ENCODE measurements at places on chromosomes 11 and 22.

DNA sequence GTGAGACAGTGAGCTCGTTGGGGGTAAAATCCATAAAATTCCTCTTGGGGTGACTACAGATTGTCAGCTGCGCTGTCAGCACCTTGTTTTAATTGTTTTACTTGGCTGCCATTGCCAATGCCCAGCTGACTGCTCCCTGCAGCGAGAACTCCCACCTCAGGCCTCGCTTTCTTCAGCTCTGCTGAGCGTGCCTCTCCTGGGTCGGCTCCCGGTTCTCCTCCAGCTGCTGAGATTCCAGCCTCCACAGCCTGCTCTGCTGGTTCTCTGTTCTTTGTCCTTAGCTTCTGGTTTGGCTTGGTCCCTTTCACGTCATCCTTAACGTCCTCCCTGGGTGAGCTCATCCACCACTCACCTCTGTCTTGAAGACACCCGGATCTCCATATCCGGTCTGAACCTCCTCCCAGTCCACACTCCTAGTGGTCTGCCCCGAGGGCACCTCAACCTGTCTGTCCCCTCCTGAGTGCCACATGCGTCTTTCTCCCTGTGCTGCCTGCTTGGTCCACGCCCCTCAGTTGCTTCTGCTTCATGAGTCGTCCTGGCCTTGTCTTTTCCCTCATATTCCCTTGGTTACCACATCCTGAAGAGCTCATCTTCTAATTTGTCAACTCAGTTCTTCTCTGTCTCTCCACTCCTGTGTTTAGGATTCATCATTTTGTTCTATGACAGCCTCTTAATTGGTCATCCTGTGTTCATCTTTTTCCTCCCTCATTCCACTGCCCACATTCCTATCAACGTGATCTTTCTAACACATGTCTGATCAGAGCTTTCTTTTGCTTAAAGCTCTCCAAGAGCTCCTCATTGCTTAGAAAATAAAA is 35.6 kb downstream of the BMAL1 start:
- DNase-seq, result no peak

DNA sequence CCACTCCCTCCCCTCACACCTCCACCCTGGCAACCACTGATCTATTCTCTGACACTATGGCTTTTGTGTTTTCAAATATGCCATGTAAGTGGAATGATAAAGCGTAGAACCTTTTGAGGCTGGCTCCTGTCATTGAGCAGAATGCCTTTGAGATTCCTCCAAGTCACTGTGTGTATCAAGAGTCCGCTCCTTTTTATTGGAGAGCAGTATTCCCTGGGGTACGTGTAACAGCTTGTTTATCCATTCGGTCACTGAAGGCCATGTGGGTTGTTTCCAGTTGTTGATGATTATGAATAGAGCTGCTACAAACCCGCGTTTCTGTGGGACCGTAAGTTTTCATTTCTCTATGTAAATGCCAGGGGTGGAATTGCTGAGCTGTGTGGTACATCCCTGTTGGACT is 10.3 kb downstream of the TP53I11 start:
- DNase-seq, result no peak

DNA sequence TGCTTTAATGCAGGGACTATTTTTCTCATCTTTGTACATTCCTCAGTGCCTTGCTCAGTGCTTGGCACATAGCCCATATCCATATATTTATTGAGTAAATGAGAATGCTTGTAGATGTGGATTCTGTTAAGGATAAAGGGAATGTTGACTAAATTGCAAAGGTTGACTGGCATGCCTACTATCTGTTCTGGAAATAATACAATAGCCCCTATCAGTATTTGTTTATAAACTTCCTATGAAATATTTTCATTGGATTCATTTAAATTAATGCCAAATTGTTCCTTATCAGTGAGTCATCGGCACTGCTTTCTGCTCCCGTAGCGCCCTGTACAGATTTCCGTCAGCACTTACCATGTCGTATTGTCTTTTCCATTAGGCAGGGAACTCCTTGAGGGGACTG is 8.0 kb downstream of the RNF121 start:
- no peak for DNase-seq

DNA sequence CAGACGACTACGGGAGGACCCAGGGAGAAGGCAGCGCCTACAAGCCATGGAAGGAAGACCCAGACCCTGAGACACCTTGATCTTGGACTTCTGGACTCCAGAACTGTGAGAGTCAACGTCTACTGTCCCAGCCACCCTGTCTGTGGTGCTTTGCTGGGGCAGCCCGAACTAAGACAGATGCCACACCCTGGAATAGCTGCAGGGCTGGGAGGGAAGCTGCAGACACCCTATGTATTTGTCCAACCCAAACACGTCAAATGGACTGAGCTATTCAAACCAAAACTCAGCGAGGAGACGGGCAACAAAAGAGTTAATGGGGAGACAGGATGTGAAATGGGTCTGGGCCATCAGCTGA is 169.3 kb downstream of the CTTN start:
- DNase-seq, result no peak

DNA sequence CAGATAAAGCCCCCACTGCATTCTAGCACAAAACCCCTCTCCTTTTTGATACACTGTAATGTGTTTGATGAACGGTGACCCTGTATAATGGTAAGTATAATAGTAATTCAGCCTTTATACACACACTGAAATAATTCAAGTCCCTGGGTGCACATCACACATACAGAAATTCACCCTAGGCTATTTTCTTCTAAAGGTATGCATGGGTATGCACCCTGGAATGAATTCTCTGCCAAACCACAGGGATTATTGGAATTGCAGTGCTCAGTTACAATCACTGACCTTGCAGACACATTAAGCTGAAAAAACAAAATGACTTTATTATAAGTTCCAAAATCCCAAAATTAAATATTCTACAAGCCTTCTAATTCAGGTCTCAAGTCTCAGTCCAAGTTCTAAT is 245.9 kb upstream of the FAT3 start:
- DNase-seq, result no peak

DNA sequence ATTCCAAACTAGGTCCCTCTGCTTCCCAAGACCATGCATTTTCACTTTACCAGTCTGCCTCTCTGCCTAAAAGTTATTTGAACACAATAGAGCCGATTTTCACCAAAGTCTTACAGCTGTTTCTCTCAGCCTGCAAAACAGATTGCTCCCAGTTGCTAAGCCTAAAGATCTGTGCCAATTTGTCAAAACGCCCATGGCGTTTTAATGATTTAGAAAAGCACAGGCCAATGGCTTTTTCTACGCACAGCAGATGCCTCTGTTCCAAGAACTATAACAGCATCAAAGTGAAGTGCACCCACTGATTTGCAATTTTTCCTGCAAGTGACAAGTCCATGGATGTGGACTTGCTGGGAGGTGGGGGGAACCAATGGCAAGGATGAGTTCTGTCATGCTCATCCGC is 173.9 kb upstream of the SYN3 start:
- DNase-seq, result no peak

GRCh38 chr11:1391165-1392075 is 1.7 kb downstream of the BRSK2 start:
- no peak for DNase-seq

DNA sequence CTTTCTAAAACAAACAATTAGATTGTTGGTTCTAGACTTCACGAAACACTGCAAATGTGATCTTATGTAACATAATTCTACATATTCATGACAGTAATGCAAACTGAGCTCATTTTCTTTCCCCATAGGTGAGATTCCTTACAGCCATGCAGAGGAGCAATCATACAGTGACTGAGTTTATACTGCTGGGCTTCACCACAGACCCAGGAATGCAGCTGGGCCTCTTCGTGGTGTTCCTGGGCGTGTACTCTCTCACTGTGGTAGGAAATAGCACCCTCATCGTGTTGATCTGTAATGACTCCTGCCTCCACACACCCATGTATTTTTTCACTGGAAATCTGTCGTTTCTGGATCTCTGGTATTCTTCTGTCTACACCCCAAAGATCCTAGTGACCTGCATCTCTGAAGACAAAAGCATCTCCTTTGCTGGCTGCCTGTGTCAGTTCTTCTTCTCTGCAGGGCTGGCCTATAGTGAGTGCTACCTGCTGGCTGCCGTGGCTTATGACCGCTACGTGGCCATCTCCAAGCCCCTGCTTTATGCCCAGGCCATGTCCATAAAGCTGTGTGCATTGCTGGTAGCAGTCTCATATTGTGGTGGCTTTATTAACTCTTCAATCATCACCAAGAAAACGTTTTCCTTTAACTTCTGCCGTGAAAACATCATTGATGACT is 1.5 kb downstream of the OR9G1 start:
- DNase-seq, result no peak

- DNase-seq, result no peak
Observed at GRCh38 chr22:31945443-31945855, 1.1 kb downstream of the YWHAH start.

GRCh38 chr11:46896719-46897406 is 21.5 kb downstream of the LRP4 start:
- DNase-seq, result no peak

DNA sequence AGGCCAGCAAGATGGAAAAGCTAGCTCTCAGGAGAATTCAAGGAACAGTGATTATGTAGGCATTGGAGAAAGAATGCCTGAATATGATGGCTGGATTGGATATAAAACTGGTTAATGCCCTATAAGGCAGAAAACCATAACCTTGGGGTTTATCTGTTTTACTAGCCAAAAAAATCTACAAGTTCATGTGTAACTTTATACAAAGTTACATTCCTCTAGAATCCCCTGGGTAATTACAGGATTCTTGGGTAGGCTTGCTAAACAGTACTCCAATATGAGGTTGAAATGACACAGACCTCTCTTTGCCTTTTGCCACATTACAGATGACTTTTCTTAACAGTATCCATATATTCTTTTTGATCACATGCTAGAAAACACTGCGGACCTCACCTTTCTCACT is 26.0 kb downstream of the TSPAN18 start:
- DNase-seq, result no peak

DNA sequence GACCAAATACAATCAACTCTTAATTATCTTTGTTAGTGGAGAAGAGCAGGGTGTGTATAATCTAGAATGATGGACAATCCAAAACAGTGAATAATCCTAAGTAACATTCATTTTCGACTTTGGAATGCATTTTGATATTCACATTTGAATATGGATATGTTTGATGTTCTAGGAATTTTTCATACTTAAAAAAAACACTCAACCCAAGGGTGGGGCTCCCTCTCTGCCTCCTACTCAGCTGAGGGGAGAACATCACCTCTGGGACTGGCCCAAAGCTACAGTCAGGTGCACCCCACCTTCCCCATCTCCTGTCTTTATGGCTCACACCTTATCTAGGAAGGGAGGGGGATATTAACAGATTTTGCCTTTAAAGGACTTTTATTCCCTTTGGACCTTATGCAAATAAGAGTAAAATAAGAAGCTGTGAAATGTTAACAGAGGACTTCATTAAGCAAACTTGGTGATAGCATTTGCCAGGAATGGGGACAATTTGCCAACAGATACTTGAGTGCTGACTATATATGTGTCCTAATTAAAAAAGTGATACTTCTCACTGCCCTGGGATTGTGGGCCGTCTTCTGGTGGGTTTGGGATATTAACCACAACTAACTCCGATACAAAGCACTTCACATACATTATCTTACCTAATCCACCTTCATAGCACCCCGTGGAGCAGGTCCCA is 187.0 kb downstream of the ST3GAL4 start:
- DNase-seq, result no peak

DNA sequence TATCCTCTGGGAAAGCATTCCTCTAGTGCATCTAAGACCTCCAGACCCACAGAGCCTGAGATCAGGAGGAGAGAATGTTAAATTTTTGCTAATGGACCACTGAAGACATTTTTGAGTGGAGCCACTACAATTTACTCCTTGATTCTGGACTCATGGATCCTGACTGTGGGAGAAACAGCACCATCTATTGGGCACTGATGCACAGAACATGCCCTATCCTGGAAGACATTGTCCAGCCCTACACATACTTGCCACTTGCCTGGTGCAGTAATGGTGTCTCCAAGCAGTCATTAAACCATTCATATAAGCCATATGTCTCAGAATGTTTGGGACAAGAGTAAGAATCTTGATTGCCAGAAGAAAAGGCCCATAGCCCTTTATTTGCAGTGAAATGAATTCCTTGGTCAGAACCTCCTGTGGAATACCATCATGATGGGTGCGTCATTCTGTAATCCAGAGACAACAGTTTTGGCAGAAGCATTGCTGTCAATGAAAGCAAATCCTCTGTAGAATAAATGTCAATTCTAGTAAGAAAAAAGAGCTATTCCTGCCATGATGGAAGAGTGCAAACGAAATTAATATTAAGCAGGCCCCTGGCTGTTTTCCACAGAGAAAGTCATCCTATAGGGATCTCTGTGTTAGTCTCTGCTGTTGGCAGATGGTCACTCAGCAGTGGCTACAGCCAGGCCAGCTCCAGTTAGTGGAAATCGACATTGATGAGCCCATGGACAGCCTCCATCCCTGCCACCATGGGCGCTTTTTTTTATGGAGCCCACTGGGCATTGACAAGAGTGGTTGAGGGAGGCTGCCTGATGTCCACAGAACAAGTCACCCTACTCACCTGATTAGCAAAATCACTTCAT is 43.5 kb downstream of the GGTLC2 start:
- DNase-seq, result peak; percentile 20

DNA sequence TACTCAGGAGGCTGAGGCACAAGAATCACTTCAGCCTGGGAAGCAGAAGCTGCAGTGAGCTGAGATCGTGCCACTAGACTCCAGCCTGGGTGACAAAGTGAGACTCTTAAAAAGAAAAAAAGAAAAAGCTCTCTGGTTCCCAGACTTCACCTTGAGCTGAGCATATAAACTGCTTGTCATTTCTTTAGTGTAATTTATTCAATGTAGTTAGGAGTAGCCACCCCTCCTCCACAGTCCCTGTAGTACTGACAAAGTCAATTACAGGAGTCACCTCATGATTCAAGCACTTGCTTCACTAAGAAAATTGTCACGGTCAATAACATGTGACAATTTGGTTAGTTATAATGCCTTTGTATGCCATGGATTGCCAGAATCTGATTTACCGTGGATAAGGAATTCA is 7.2 kb downstream of the OR4D10 start:
- no peak for DNase-seq

GRCh38 chr11:44033411-44033850 is 14.3 kb upstream of the ACCSL start:
- DNase-seq, result no peak

- DNase-seq, result no peak
Observed at GRCh38 chr11:75439495-75440120, 6.6 kb upstream of the KLHL35 start.

- no peak for DNase-seq
Observed at GRCh38 chr11:9604134-9604533, 30.7 kb downstream of the WEE1 start.

GRCh38 chr11:67588136-67588503 is 4.5 kb downstream of the GSTP1 start:
- DNase-seq, result no peak

- no peak for DNase-seq
Observed at GRCh38 chr22:23245799-23246136, 65.5 kb downstream of the BCR start.

GRCh38 chr11:65066315-65066714 is 8.0 kb upstream of the NAALADL1 start:
- DNase-seq, result no peak
